ENCODE measurements at places on chromosomes 4 and X. TPM values are rescaled to one million over a fixed set of nuclear protein-coding genes. Genes with fewer than 3 reads are reported as not detected.

RPA4 gene
- 0.43 TPM for total RNA-seq

- DNase-seq = no peak
Measured at GRCh38 chr4:186669159-186669731, 54.4 kb downstream of the FAT1 start.

DNA sequence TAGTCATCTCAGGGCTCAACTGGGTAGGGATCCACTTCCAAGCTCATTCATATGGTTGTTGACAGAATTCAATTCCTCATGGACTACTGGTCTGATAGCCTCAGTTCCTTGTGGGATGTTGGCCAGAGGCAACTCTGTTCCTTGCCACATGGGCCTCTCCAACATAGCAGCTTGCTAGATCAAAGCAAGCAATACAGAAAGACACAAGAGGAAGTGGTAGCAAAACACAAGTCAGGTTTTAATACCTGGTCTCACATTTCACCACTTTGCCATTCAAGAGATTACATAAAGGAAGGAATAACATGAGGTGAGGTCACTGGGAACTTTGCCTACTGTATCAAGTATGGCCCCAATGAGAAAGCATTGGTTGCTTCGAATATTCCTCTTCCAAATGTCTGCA, 79.2 kb downstream of the PRSS12 start:
- DNase-seq = no peak

DNA sequence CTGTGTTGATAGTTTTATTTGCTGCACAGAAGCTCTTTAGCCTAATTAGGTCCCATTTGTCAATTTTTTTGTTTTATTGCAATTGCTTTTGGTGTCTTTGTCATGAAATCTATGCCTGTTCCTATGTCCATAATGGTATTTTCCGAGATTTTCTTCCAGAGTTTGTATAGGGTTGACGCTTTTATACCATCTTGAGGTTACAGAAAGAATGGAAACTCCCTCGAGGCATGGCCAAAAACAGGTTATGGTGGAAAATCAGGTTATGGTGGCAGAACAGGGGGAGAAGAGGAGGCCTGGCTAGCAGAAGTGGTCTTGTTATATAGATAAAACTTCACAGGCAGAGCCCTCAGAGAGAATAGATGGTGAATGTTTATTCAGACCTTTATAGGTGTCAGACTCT, 21.6 kb downstream of the OPHN1 start:
- no peak for DNase-seq

GRCh38 chr4:128907981-128908380, 98.5 kb downstream of the JADE1 start:
- DNase-seq = no peak
